Left ventricle myocardium inferior (tissue), 1 donor: ENCODE measurements at places on chromosomes 13 and 19. TPM values are rescaled to one million over a fixed set of nuclear protein-coding genes. Genes with fewer than 3 reads are reported as not detected.
A peak's percentile ranks its signal among the peaks of the same experiment; 100 is the strongest.

Gene ZNF221
- total RNA-seq = 3.7 TPM

Gene INTS6
- 23.1 TPM for total RNA-seq

- no peak for DNase-seq
Measured at GRCh38 chr19:47614559-47614958, 5.6 kb downstream of the BICRA start.

DNA sequence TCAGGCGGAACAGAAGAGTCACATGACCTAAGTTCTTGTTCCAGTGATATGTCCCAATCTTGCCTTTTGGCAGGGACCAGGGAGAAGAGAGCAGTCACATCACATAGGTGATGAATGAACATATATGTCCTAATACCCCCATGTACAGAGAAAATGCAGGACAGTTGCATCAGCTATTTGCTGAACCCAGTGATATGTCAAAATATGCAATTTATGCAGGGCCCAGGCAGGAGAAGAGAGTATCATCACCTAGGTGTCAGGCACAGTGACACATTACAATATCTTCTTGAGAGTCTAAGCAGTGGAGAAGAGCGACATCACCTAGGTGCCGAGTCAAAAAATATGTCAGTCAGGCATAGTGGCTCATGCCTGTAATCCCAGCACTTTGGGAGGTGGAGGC is 139.9 kb downstream of the ZNF675 start:
- DNase-seq = no peak

GRCh38 chr13:103140001-103140671 is 73.9 kb upstream of the SLC10A2 start:
- no peak for DNase-seq

DNA sequence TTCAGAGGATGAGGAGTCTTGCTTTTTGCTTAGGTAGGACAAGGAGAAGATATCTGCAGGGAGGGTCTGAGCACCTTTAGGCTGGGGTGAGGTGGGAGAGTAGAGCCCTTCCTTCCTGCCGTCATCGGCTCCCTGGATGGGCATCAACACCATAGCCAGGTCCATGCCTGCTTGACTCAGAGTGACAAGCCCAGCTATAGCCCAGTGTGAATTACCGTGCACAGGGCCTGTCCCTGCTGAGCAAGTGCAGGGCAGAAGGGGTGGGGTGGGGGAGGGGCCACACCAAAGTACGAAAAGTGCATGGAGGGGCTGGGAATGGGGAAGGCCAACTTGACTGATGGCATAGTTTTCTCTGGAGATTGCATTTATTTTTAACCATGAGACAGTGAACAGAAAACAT is 30.3 kb upstream of the RNF113B start:
- no peak for DNase-seq

DNA sequence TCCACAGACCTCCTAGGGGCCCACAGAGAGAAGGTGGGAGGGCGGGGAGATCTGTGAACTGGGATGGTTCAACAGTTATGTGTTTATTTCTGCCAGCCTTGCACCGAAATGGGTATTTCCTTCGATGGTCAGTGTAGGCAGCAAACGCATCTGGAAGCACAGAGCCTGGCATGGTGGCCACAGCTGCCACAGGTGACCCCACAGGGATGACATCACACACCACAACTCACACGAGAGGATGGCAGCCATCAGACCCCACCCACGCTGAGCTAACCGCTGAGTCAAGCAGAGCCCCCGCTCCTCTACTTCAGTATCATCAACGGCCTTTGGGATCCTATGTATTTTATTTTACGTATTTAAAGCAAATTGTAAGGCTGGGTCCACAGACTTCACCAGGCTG is 37.4 kb downstream of the NAXD start:
- no peak for DNase-seq

DNA sequence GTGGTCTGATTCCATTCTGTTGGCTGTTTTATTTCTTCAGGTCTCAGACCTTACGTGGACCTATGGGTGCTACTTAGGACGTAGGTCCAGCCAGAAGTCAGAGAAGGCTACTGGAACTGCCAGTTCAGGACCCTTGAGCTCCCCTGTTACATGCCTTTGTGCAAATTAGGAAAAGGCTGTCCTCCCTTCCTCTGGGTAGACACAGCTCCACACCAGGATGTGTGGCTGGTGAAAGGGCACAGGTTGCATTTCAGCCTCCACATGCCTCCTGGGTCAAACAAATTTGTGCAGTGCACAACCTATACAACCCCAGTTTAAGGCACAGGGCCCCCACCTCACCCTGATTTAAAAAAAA is 43.9 kb upstream of the MAP3K10 start:
- DNase-seq = no peak

DNA sequence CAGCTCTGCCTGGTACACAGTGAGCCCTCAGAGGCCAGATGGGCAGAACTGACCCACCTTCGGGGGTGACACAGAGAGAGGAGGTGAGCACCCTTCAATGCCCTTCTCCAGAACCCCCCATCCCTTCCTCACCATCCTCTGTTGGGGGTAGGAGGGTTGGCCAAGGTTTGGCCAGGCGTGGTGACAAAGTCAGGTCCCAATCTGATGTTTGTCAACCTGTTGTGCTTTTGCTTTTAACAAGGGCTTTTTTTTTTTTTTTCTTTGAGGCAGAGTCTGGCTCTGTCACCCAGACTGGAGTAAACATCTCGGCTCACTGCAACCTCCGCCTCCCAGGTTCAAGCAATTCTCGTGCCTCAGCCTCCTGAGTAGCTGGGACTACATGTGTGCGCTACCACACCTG is 7.3 kb downstream of the PTGIR start:
- no peak for DNase-seq

GRCh38 chr19:3440082-3440481 is 40.2 kb downstream of the SMIM24 start:
- DNase-seq = peak; percentile 57
